ENCODE measurements at places on chromosomes 16 and 17.

DNA sequence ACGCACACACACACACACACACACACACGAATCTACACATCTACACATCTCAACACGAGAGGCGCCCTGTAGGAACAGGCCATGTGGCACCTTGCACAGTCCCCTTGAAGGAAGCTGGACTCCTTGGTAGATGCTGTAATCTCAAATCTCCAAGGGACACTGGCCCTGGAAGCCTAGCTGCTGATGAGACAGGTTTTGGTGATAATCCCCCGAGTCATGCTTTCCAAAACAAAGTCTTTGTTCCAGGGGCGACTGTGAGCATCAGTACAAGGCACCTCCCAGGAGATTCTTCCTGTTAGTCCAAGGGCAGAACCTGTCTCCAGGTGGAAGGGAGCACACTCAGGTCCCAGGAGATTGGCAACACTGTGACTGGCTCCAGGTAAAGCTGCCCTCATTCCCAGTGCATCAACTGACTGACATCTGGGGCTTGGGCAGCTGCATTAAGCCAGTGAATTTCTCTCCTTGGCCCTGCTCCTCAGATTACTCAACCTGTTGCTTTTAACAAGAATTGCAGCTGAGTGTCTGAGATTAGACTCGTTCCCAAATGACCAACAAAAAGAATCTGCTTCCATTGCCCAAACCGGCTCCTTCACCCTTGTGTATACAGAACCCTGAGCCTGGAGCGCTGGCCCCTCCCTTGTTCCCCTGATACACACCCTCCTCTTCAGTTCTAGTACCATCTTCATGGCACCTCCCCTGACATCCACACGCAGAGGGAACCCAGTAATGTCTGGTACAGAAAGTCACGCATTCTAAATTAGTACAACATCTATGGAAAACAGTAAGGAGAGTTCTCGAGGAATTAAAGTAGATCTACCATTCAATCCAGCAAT lies 13.9 kb upstream of the TNRC6C start:
- DNase-seq = no peak

GRCh38 chr17:1961189-1961588 lies 63.9 kb downstream of the RTN4RL1 start:
- no peak for DNase-seq

GRCh38 chr17:59423137-59423724 lies 91.8 kb downstream of the YPEL2 start:
- peak; percentile 74 for DNase-seq

DNA sequence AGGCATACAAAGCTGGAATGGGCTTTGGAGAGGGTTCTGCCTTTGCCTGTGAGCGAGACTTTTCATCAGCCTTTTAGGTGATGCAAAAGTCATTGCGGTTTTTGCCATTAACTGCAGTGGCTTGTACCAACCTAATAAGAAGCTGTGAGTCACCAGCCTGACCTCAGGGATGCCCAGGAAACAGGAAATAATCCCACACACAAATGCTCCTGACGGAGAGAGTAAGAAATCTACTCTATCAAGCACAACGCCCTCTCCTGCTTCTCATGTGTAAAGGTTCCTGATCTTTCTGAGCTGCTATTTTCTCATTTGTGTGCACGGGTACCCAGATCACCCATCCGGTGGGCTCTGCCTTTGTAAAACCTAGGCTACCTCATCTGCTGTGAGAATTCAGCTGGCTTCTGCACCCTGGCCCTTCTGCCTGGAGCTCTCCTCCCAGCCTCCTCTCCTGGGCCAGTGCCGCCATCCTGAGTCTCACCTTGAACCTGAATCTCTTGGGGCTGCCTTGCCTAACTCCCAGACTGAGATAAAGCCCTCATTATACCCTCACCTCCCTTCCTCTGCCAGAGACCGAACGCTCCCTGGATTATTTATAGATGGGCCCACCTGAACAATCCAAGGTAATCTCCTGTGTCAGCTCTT lies 299.7 kb downstream of the C16orf95 start:
- peak; percentile 94 for DNase-seq

DNA sequence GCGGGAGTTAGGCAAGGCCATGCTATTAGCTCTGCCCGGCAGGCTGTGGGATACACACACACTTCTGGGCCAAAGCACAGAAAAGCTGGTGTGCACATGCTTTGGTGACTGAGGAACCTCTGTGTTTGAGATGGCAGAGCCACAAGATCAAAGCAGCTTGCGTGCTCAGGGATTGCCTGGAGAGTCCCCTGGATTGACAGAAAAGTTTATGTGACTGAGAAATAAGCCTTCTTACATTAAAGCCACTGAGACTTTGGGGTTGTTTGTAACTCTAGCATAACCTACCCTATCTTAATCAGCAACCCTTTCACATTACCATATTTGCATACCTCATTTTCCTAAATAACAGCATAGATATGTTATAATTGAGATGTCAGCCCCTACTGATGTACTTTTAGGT lies 69.3 kb downstream of the MYO1D start:
- DNase-seq = no peak

DNA sequence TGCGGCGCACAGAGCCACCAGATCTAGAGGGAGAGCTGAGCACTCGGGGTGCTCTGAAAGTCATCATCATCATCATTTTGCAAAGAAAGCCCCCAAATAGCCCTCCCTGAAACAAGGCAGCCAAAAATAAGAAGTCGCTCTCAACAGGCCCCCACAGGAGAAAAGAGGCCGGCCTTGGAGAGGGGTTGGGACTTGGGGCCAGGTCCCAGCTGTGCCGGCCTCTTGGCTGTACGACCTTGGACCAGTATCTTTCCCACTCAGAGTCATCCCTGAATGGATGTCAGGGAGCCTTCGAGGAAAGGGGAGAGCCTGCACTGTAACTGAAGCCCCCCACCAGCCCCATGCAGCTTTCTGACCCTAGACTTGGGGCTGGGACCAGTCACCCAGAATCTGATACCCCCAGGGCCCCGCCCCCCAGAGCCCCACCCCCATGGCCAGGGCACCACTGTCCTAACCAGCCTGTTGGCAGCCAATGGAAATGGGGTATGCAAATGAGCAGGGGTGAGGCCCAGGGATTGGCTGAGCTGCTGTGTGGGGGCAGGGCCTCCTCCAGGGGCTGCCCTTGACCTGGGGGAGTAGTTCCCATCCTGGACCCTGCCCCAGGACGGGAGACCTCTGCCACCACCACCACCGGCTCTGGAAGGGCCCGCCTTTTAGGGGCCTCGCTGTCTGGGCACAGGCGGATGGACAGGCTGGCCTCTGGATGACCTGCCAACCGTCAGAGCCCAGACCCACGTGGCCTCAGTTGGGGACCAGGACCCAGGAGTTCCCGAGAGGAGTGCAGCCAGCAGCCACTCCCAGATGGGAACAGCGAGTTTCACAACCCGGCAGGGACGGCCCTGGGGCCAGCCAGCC lies 15.4 kb downstream of the ZFPM1 start:
- peak; percentile 92 for DNase-seq

- no peak for DNase-seq
Measured at GRCh38 chr17:81388612-81389367, 6.5 kb upstream of the BAHCC1 start.

DNA sequence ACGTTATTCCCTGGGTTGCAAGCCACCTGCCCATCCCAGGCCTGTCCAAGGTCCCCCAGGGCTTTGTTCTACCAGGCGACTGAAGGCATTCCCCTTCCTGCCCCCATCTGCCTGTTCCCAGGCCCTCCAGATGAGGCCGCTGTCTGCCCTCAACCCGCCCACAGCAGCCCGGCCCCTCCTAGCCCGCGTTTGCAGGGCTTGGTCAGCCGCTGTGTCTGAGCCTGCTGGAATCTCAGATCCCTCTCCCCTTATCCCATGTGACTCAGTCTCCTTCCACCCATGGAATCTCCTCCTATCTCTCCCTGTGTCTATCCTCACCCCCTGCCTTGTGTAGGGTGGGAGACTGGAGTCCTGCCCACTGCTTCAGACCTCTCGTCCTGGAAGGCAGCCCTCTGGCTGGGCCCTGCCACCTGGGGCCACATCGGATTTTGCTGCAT lies 186.0 kb upstream of the TNRC6C start:
- DNase-seq = no peak

- DNase-seq = no peak
Measured at GRCh38 chr16:6252541-6252940, 1080.1 kb upstream of the RBFOX1 start.

DNA sequence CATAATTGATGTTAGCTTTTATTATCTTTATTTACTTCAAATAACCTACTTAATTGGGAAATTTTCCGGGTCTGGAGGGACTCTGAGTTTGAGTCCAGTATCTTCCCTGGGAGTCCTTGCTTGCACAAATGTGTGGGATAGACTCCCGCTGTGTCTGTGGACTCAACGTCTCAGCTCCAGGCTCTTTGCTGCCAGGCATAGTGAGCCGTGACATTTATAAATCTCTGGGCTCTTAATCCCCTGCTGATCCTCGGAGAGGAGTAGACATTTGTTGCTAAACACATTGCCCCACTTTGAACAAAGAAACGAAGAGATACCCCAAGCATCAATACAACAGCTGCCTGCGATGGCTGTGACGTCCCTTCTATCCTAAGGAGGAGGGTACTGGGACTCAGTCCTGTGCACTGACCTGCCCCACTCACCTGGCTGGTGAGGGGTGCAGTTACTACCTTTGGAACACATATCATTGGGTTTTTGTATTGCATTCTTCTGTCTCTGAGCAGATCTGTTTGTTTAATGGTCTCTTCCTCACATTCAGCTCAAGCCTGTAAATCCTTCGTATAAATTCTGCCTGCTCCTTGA lies 316.9 kb downstream of the HAPSTR1 start:
- no peak for DNase-seq

DNA sequence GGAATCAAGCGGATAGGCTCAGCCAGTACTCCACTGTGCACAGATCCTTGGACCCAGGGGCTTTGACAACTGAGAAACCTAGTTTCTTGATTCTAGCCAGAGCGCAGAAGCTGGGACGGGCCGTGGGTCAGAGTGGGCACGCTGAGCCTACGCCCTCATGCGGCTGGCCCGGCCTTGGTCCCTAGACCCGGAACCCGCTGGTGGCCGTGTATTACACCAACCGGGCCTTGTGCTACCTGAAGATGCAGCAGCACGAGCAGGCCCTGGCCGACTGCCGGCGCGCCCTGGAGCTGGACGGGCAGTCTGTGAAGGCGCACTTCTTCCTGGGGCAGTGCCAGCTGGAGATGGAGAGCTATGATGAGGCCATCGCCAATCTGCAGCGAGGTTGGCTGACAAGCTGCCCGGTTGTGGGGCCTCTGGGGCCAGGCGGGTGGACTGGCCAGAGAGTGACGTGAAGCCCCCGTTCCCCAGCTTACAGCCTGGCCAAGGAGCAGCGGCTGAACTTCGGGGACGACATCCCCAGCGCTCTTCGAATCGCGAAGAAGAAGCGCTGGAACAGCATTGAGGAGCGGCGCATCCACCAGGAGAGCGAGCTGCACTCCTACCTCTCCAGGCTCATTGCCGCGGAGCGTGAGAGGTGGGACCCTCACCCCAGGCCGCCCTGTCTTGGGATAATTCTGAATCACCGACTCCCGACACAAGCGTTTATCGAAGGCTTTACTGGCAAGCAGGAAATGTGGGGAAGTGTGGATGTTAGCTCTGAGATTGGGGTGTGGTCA lies 946 bp downstream of the STUB1 start:
- DNase-seq = no peak

DNA sequence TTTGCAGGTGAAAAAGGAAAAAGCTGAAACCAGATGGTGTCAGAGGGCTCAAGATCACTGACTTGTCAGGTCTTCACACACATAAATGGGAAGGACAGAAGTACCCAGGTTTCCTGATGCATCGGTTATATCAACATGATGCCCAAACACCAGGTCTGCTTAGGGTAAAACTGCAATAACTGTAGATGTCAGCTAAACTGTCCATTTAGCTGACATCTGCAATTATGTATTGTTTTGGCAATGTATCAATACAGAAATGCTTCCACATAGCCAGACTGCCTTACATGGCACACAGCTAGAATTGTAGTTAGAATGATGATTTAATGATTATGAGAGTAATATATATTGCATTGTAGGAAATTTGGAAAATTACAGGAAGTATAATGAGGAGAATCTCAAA lies 5.0 kb downstream of the ACSM3 start:
- no peak for DNase-seq

GRCh38 chr17:6938637-6939036 lies 57.2 kb upstream of the ALOX12 start:
- DNase-seq = no peak

GRCh38 chr16:88570691-88571092 lies 489 bp downstream of the ZC3H18 start:
- peak; percentile 52 for DNase-seq

- DNase-seq = no peak
Measured at GRCh38 chr16:77898671-77899211, 110.4 kb downstream of the VAT1L start.

- DNase-seq = no peak
Measured at GRCh38 chr16:69680358-69680757, 46.0 kb downstream of the NQO1 start.

DNA sequence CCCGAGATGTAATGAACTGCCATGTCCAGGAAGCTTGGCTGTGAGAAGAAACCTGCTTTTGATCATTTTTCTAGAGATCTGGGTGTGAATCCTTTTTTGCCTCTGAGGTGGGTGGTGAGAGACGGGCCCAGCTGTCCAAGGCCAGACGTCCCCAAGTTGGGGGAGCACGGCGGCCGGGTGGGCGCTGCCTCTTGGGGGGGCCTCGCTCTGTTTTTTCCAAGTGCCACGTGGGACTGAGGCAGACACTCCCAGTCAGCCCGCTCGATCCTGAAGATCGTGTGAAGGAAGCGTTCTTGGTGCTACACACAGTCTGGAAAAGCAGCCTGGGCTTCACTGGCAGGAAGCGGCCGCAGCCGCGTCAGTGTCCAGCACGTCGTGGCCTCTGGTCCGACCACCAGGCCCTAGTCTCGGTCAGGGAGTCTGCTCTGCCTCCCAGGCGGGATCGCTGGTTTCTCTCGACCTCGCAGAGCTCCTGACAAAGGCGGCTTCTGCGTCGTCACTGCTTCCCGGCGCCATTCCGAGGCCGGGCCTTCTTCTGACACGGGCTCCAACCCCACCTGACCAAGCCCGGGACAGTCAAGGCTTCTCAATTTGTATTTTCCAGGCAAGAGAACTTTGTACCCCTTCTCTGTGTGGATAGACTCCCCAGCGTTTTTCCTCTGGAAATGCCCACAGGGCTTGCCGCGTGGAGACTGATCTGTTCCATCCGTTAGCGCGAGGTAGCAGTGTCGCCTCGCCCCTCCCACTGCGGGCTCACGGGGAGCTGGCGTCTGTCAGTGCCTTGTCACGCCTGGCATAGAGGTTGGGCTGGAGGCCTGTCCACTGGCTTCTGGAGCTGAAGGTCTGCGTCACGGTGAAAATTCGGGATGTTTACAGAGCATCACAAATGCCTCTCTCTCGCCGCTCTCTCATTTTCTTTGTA lies 12.4 kb downstream of the PRSS27 start:
- no peak for DNase-seq

- DNase-seq = no peak
Measured at GRCh38 chr16:50677351-50677750, 3.8 kb downstream of the SNX20 start.

DNA sequence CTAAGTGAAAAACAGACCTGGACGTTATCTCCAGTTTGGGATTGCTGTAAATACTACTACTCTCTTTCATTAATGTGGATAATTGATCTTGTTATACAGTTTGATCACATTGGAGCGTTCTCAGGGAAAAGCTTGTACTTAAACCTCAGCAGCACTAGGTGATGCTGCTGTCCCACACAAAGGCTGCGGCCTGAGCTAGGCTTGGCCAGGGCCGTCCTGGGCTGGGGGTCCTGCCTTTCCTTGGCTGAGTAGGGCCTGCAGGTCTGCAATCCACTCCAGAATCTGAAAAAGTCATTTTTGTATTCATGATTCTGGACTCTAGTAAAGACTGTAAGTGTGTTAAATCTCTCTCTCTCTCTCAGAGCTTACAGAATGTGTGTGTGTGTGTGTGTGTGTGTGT lies 23.7 kb upstream of the PMFBP1 start:
- DNase-seq = no peak

- DNase-seq = no peak
Measured at GRCh38 chr16:66678337-66678736, 18.2 kb downstream of the CMTM4 start.

- peak; percentile 28 for DNase-seq
Measured at GRCh38 chr16:20385844-20386832, 18.4 kb downstream of the PDILT start.
